ENCODE measurements at places on chromosomes 16 and 17.

GRCh38 chr17:45902892-45903346 is 8.6 kb downstream of the MAPT start:
- no peak for DNase-seq

DNA sequence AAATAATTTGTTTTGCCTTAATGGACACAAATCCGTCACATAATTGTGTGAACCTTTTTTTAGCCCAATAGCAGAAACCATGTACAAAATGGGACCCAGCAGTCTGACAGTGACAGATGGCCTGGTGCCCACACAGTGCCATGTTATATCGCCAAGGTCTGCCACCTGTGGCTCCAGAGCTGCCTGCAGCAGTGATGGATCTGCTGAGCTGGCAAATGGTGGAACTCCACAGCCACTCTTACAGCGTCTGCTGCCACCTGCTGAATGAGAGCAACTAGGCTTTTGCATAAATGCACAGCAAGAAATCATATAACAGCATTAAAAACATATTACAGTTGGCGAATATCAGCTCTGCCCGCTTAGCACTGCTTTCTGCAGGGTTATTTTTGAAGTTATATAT is 59.4 kb downstream of the NUP93 start:
- DNase-seq: no peak

GRCh38 chr16:47995354-47995753 is 160.4 kb downstream of the ABCC12 start:
- DNase-seq: no peak

DNA sequence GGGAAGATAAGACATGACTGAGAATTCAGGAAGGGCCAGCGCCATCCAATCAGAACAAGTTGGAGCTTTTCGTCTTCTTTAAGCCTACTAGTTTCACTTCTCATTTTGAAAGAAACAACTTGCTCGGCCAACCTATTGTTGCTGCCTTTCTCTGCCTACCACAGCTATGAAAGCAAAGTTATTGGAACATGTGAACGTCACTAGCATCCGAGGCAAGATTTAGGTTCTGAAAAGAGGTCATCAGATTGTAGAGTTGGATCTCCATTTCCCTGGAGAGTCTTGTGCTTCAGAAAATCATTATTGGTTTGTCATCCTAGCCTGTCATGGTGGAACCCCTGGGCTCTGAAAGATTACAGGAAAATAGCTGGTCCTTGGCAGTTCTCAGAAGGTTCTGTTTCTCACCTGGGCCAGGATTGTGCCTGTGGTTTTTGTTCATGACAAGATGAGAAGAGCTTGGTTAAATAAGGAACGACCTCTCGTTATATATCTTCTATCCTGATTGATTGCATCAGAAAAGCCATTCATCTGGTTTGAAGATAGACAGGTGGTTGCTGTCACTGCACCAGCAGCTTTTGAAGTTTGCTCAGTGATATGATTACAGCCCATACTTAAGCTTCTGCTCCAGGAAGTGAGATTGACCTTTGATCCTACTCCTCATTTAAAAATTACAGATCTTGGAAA is 25.3 kb downstream of the CDH13 start:
- no peak for DNase-seq

DNA sequence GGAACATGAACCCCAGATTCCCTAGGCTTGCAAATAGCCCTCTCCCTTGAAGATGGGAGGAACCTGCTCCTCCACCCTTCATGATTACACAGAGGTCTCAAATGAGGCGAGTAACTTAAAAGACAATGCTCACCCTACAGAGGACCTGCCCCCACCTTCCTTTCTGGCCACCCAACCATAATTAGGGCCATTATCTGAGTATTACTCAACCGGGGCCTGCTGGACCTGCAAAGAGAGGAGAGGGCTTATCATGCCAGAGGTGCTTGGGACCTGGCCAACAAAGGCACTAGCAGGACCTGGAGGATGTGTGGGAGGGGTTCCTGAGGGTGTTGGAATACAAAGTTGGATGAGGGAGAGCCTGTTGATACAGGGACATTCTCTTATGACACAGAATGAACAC is 42.4 kb downstream of the RNF157 start:
- no peak for DNase-seq

DNA sequence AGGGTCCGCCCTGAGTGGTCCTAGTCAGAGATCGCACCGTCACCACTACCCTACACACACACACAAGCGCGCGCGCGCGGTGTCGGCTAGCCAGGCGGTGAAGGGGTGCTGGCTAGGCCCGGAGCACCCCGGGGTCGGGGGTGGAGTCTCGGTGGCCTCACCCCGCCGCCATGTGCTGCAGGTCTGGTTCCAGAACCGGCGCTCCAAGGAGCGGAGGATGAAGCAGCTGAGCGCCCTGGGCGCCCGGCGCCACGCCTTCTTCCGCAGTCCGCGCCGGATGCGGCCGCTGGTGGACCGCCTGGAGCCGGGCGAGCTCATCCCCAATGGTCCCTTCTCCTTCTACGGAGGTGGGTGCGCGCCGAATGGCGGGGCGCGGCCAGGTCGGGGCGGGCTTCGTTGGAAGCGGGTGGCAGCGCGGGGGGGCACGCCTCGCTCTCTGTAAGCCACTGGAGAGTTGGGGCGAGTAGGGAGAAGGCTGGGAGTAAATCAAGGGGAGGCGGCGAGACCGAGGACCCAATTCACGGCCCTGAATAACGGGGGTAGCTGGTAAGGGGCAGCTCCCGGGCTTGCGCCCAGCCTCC is 4.8 kb downstream of the LHX1 start:
- no peak for DNase-seq

DNA sequence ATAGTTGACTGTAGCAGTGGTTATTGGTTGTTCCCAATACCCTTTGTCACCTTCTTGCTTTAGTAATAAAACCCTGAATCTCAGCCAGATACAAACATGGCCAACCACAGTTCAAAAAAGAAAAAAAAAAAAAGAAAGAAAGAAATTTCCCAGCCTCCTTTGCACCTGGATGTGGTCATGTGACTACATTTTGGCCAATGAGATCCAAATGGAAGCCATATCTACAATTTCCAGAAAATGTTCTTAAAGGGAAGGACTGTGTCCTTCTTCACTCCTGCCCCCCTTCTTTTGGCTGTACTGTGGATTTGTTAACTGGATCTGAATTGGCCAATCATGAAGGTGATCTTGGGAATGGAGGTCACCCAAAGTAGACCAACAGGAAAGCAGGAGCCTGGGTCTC is 141.9 kb downstream of the SOX9 start:
- no peak for DNase-seq

- DNase-seq: no peak
These were observed 586.3 kb downstream of the KCNJ18 start for GRCh38 chr17:22278302-22279275.

DNA sequence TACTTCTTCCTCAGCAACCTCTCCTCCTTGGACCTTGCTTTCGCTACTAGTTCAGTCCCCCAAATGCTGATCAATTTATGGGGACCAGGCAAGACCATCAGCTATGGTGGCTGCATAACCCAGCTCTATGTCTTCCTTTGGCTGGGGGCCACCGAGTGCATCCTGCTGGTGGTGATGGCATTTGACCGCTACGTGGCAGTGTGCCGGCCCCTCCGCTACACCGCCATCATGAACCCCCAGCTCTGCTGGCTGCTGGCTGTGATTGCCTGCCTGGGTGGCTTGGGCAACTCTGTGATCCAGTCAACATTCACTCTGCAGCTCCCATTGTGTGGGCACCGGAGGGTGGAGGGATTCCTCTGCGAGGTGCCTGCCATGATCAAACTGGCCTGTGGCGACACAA is 429 bp downstream of the OR2C1 start:
- DNase-seq: no peak

- DNase-seq: no peak
These were observed 18.9 kb downstream of the C16orf86 start for GRCh38 chr16:67685388-67686112.

- peak; percentile 81 for DNase-seq
These were observed at the start of gene ADGRG1 for GRCh38 chr16:57628008-57628781. TSS of gene ADGRG1 (plus strand) at chr16:57628630. CDS start at chr16:57650288, 21,658 bp downstream.

- DNase-seq: no peak
These were observed 58.3 kb downstream of the NKD1 start for GRCh38 chr16:50606431-50607050.

DNA sequence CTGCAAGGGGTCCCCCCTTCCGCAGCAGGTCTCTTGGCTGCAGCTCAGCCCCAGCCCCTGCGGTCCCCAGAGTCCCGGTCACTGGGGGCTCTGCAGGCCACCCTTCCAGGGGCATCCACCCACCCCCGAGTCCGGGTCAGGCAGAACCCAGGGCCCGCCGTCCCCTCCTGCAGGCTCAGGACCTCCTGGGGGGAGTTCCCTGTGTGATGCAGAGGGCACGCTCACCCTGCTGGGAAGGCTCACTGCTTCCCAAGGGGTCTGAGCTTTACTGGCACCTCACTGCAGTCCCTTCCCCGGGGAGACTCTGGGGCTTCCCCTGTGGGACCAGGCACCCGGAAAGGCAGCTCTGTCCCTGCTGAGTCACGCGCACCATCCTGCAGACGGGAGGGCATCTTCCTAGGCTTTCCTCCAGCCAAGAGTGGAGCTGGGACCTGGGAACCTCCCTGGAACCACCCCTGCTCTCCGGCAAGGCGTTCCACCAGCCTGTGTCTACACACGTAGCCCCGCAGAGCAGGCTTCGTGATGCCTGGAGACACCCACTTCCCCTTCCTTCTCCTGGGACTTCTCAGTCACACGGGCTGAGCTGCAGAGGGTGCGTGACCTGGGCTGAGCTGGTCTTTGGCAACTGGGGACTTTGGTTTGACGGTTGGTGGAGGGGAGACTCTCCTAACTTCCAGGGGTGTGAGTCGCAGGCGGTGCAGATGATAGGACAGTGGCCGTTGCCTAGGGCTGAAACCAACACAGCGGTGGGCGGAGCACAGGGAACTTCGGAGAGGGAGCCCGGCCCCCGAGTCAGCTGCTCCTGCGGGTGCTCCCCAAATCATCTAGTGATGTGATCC is 23.4 kb downstream of the SLC25A10 start:
- peak; percentile 9 for DNase-seq

- no peak for DNase-seq
These were observed 570.7 kb downstream of the CDH13 start for GRCh38 chr16:83197450-83197849.

GRCh38 chr17:66904760-66905624 is 59.5 kb upstream of the CACNG4 start:
- DNase-seq: peak; percentile 9

- no peak for DNase-seq
These were observed 7.1 kb downstream of the TFAP4 start for GRCh38 chr16:4265676-4266075.

DNA sequence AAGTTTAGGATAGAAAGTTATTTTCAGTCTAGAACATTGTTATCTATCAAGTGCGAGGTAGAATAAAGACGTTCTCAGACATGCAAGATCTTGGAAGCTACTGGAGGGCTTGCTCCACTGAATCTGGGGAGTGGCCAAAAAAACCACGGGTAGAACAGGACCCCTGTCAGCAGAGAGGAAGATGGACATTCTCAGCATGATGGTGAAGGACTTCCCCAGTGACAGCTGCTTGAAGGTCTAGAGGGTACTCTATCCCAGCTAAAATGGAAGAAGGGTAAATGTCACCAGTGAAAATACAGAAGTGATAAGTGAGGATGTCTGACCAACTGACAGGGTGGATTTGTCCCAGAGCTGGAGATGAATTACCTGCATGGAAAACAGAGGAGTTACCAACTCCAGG is 10.1 kb downstream of the TNFRSF13B start:
- no peak for DNase-seq

DNA sequence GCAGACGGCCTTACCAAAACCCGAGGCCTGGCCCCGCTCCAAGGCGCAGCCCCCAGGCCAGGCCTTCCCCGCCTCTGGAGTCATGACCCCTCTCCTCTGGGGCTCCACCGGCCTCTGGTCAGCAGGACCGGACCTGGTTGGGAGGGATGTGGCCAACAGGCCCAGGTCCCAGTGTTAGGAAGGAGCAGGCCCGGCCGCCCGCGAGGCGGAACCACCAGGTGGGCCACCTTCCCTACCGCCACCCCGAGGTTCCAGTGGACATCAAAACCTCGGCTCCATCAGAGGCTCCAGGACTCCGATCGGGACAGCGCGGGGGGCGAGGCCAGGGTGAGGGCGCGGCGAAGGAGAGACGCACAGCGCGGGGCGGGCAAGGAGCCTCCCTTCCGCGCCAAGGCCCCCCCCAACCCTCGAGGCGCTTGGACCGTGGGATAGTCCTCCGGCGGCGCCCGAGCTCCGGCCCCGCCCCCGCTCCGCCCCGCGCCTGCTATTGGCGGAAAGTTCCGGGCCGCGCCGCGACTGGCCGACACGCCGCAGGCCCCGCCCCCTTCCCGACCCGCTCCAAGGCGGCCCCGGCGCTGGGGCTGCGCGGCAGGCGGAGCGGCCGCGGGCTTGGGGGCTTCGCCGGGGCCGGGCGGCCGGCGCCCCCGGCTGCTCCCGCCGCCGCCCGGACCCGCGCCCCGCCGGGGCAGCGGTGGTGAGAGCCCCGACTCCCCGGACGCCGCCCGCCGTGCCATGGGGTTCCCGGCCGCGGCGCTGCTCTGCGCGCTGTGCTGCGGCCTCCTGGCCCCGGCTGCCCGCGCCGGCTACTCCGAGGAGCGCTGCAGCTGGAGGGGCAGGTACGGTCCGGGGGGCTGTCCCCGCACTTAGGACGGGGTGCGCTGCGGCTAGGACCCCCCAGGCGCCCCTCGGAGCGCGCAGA is at the start of gene METRN:
Gene METRN (plus strand): TSS at position 561 of the 919 bp plus-strand sequence. CDS start 172 bp downstream, at position 733.
- peak; percentile 90 for DNase-seq

DNA sequence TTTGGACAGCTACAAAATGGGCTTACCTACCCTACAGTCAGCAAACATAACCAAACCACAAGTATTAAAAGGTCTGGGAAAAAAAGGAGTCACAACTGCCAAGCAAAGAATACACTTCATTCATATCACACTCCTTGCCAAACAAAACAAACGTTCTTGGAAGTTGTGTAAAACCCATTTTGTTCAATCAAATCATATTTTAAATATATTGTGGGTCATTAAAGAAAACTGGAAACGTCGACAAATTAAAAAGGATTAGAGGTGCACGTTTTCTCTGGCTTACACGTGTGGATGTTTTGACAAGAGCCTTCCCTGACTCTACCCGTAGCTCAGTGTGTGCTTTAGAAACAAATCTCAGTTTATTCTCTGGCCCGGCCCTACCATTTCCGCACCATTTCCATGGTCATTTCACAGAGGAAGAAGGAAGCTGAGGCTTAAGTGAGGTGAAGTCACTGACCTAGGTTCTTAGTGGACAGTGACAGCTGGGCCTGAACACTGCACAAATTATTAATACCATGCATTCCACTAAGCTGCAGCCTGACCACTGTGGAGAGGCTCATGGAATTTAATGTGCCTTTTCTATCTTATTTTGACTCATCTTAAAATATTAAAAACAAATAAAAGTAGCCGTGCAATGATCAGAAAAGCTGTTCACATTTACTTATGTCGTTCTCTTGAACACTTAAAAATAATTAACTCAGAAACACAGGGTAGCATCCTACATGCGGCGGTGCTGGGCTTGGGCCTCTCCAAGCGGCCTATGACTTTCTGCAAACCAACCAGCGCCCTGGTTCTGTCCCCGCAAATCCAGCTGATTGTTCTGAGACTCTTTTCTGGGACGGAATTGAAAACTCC is 968 bp downstream of the CEP112 start:
- no peak for DNase-seq

- no peak for DNase-seq
These were observed 371.2 kb downstream of the MAF start for GRCh38 chr16:79229361-79229760.

Data from anterior cingulate cortex (tissue), 58 donors.